ENCODE measurements at places on chromosomes 16 and 17.
A peak's percentile ranks its signal among the peaks of the same experiment; 100 is the strongest.

GRCh38 chr16:4892361-4893102 is 44.4 kb downstream of the PPL start:
- peak; percentile 42 for DNase-seq

DNA sequence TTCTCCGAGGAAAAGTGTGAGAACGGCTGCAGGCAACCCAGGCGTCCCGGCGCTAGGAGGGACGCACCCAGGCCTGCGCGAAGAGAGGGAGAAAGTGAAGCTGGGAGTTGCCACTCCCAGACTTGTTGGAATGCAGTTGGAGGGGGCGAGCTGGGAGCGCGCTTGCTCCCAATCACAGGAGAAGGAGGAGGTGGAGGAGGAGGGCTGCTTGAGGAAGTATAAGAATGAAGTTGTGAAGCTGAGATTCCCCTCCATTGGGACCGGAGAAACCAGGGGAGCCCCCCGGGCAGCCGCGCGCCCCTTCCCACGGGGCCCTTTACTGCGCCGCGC is at the start of gene ERBB2:
ERBB2 (plus strand) TSS at position 247 of the 330 bp plus-strand sequence. CDS start 175 bp downstream, outside the sequence.
- DNase-seq: peak; percentile 82

GRCh38 chr17:66514227-66514806 is 211.9 kb downstream of the PRKCA start:
- DNase-seq: peak; percentile 71

DNA sequence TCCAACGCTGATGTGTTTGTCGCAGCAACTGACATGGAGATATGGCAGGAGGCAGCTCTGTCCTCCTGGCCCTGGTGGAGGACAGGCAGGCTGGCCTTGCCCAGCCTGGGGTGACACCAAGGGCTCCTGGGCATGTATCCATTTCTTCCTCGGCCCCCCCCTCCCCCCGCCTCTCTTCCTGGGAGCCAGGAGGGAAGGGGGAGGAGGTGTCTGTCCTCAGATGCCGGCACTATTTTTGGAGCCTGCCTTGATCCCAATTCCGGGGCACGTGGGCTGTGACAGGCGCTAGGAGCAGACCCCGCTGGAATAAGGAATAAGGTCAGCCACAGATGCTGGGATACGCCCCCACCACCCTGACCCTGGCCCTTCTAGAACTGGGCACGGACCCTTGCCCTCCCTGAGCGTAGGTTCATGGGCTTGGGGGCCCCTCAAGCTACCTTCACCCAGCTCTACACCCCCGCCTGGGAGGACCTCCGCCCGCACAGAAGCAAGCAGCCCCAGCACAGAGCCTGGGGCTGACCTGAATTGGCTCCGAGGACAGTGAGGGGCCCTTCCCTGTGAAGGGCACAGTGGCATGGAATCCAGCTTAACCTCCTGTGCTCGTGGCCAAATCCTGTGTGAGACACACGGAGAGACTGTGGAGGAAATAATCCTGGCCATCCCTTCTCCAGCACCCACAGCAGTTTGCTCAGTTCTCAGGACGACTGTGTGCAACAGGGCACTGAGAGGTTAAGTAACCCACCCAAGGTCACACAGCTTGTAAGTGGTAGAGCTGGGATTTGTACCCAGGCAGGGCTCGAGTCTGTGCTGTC is 24.1 kb downstream of the SEC14L5 start:
- no peak for DNase-seq

- DNase-seq: no peak
Observed at GRCh38 chr17:83100220-83100852, 20.9 kb downstream of the METRNL start.

DNA sequence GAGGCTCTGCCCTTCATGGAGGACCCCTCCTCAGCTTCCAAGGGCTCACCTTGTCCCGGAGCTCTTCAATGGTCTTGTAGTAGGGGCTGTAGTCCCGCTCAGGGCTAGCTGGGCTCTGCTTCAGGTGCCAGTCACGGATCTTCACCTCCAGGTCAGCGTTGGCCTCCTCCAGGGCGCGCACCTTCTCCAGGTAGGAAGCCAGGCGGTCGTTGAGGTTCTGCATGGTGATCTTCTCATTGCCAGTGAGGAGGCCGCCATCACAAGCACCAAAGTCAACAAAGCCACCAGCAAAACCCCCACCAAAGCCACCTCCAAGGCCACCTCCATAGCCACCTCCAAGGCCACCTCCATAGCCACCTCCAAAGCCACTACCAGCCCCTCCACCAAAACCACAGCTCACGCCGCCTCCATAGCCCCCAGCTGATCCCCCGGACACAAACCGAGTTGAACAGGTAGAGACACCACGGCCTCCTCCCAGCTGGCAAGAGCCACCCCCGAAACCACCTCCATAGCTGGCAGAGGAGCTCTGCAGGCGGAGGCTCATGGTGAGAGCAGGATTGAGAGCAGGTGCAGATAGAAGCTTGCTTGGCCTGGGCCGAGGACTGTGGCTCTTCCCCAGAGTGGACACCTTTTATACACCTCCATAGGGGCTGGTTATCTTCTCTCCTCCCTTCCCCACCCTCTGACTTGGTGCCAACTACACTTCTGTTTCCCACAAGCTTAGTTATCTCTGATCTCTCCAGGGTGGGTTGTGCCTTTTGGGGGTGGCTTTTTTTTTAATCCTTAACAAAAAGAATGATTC is at the start of gene KRT13:
KRT13 (minus strand) TSS at position 606 of the 802 bp plus-strand sequence; CDS start at position 544, 62 bp downstream.
- DNase-seq: no peak

DNA sequence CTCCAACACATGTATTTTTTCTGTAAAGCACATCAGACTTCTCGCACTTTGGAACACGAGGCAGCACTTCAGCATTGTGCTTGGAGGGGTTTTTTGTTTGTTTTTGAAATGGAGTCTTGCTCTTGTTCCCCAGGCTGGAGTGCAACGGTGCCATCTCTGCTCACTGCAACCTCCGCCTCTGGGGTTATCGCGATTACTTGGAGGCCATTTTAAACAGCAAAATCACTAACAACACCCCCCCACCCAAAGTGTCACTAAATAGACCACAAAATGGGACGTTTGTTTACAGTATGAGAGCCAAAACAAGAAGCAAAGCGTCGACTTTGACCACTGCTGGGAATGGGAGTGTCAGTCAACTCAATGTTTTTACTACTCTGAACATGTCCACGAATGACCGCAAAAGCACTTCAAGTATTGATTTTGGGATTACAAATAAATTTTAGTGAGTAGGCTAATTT is 9.0 kb upstream of the C16orf87 start:
- DNase-seq: no peak

GRCh38 chr16:29996766-29997250 is 767 bp downstream of the INO80E start:
- no peak for DNase-seq

- no peak for DNase-seq
Observed at GRCh38 chr17:58693208-58693607, 806 bp downstream of the RAD51C start.

GRCh38 chr17:51029568-51030463 is 90.9 kb downstream of the SPAG9 start:
- DNase-seq: no peak

GRCh38 chr16:19948186-19949104 is 63.8 kb upstream of the GPRC5B start:
- DNase-seq: no peak

DNA sequence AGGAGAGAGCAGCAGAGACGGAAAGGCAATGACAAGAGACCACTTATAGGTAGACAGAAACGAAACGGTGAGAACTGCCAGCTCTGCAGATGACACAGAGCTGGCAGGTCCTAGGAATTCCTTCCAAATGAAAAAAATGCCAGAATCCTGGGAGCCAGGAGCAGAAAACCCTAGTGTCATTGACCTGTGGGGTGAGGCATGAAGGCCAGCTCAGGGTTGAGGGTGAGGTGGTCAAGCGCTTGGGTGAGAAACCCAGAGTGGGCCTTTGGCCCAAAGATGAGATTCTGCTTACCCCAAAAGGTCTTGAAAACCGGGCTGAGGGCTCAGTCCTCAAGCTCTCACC is 9.2 kb downstream of the HIC1 start:
- DNase-seq: no peak

- peak; percentile 87 for DNase-seq
Observed at GRCh38 chr17:67376415-67376736, 705 bp upstream of the PITPNC1 start.

GRCh38 chr17:76481071-76481655 is 13.8 kb downstream of the AANAT start:
- no peak for DNase-seq

DNA sequence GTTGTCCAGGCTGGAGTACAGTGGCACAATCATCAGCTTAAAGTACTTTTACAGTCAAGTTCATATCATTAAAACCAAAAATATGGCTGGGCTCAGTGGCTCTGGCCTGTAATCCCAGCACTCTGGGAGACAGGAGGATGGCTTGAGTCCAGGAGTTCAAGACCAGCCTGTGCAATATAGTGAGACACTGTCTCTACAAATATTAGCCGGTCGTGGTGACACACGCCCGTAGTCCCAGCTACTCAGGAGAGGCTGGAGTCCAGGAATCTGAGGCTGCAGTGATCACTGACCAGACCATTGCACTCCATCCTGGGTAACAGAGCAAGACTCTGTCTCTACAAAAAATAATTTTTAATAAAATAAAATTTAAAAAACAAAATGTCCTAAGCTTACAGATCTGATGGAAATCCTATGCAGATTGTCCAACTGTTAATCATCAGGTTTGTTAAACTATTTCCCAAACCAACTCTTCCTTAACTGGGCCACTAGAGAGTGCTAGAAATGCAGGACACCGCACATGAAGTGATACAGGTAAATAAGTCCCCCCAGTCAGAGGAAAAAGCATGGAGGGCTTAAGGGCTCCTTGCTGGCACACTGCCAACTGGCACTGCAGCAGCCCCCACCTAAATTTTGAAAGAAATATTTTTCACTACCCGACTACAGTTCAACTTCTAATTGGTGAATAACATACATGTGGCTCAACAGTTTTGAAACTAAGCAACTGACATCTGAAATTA is 2.8 kb downstream of the USP22 start:
- peak; percentile 71 for DNase-seq

GRCh38 chr16:21617607-21618006 is 18.2 kb downstream of the METTL9 start:
- no peak for DNase-seq

GRCh38 chr16:87129771-87130170 is 187.4 kb downstream of the C16orf95 start:
- peak; percentile 43 for DNase-seq

- DNase-seq: no peak
Observed at GRCh38 chr16:7550096-7550495, 217.5 kb downstream of the RBFOX1 start.

- peak; percentile 57 for DNase-seq
Observed at GRCh38 chr17:48457080-48457836, 27.2 kb upstream of the SKAP1 start.

DNA sequence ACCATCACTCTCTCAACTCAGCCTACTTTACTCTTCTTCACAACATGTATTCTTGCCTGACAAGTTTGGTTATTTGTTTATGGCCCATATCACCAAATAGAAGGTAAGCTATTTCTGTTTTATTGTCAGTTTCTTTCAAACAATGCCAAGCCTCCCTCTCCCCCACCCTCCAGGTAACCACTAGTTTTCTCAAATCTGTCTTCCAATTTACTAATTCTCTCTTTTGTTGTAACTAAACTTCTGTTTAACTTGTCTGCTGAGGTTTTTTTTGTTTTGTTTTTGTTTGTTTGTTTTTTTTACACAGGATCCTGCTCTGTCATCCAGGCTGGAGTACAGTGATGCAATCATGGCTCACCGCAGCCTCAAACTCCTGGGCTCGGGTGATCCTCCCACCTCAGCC is 34.9 kb downstream of the CHCT1 start:
- DNase-seq: no peak

GRCh38 chr16:81327011-81327410 is 12.2 kb downstream of the GAN start:
- no peak for DNase-seq

DNA sequence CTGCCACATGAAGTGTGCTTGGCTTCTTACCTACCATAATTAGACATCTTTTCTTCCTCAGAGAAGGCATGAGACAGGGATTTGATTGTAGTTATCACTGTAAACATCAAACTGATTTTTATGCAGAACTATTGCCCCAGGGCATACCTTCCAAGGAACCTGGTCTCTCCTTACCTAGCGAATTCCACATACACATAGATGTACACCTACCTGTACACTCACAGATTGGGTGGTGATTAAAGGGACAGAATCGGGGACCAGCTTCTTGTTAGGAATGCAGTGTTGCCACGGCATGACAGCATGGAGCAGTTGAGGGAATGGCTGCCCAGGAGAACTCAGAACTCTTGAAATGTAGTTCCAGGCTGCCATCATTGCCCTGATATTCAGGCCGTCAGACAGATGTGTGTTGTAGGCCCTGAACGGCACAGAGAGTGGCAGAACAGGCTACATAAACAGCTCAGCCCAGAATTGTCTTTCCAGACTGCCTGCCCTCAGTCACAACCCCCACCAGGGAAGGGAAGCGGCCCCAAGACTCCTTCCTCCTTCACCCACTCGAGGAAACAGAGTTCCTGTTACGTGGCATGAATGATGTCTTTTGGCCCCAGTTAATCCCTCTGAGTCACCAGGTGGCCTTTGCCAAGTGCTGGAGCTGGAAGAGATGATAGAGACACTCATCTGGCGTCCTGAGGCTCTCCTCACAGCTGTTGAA is 17.8 kb upstream of the NAGLU start:
- DNase-seq: peak; percentile 99

DNA sequence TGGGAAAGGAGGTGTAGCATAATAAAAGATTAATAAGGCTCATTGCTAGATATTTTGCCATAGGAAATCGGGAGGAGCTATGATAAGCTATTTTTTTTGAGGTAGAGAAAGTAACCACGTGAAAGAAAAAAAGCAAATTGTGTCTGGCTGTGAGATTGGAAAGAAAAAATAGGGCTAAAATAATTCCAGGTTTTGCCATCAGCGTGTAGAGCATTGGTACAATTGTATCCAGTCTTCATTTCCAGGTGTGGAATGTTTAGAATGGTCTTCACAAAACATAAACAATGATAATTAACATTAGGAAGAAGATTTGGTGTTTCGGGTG is 1.1 kb downstream of the TANC2 start:
- DNase-seq: no peak

GRCh38 chr16:85361441-85362118 is 249.3 kb upstream of the CIBAR2 start:
- DNase-seq: no peak

Measured in fibroblast of skin of right biceps (primary cell).